ENCODE measurements at places on chromosomes 1 and 21.
A peak's percentile ranks its signal among the peaks of the same experiment; 100 is the strongest.

GRCh38 chr1:117392771-117393170, 25.5 kb downstream of the MAN1A2 start:
- no peak for DNase-seq

DNA sequence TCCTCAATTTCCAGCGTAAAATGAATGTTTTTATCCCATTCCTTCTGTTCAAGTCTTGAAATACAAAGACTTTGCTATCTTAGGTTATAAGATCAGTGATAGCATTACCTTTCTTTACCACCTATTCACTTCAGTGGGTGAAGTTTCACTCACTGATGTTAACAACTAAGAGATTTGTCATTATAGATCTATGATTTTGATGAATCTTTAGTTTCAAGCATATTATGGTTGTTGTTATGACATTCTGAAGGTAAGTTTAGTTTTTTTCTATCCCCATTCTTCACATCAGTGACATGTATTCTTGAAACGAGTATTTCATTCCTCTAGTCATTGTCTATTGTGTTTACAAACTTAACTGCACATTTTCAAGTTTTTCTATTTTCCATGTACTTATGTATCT, 182.5 kb downstream of the ATP6V1G3 start:
- no peak for DNase-seq

GRCh38 chr1:87197156-87197555, 131.5 kb upstream of the LMO4 start:
- no peak for DNase-seq

DNA sequence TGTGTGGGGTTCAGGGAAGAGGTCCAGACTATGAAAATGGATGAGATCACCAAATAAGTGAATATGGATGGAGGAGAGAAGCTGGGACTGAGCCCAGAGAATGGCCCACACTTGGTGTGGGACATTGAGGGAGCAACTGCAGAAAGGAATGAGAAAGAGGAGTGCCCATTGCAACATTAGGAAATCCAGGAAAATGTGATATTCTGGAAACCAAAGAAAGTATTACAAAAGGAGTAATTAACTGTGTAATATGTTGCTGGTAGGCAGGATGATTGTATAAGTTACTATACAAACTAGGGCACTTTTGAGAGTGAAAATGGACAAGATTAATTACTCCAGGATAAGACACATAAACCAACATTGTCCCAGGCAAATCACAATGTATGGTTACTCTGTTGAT, 59.8 kb upstream of the ARTN start:
- DNase-seq: no peak

- DNase-seq: no peak
Observed at GRCh38 chr21:44449473-44450363, 5.6 kb upstream of the LRRC3 start.

DNA sequence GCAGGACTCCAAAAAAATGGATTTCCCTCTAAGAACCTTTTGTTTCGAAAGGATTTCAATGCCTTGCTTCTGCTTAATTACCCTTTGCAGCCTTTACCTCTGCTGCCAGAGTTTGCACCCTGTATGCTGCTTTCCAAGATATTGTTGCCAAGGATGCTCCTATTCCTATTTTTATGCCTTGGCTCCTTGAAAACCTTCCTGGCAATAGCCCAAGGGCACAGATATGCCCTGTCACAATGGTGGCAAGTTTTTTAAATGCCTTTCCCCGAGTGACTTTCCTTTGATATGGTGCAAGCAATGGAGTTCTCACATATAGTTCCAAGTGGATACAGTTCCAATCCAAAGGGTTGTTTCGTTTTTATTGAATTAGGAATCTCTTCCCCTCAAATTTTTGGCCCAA, 1983.0 kb downstream of the MRPL39 start:
- DNase-seq: no peak

GRCh38 chr21:31967334-31967733, 94.5 kb downstream of the HUNK start:
- DNase-seq: no peak

GRCh38 chr1:90716552-90717355, at the start of gene BARHL2:
Gene BARHL2 (minus strand): TSS chr1:90717302. CDS start chr1:90717195, 107 bp downstream.
- DNase-seq: peak; percentile 53

DNA sequence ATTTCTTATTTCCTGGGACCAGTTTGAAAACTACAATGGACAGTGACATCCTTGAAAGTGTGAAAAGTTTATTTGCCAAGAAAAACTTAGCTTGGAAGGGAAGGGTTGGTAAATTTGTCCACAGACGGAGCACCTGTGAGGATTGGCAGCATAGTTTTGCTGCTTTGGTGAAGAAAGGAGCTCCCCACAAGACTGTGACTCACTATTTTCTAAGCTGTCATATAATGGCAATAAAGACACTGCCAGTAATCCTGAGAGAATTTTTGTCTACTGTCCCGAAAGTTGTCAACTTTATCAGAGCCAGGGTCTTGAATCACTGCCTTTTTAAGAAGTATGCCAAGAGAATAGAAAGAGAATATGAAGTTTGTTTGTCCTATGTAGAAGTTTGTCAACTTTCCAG, 230.8 kb downstream of the NEGR1 start:
- DNase-seq: no peak

DNA sequence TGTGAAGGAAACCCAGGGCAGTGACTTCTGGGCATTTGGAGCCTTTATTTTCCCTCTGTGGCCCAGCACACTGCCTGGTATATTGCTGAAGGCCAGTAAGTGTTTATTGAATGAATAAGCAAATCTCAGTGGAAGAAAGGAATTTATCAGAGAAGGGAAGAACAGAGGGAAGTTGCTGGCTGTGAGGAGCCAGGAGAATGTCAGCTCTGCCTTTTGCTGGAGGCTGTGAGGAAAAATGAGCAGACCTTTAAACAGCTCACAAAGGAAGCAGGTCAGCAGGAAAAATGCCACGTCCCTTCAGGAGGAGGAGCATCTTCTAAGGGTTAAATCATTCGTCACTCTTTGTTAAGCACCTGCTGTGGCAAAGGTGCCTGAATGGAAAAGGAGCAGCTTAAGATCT, 75.9 kb downstream of the GIPC2 start:
- peak; percentile 63 for DNase-seq

DNA sequence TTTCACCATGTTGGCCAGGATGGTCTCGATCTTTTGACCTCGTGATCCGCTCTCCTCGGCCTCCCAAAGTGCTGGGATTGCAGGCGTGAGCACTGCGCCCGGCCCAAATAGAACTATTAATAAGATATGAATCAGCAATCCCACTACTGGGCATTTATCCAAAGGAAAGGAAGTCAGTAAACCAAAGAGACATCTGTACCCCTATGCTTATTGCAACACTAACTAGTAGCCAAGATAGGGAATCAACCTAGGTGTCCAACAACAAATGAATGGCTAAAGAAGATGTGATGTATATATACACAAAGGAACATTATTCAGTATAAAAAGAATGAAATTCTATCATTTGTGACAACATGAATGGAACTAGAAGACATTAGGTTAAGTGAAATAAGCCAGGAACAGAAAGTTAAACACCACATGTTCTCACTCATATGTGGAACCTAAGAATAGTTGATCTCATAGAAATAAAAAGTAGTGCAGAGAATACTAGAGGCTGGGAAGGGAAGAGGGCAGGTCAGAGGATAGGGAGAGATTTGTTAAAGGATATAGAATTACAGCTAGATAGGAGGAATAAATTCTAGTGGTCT, 48.8 kb downstream of the XPR1 start:
- DNase-seq: no peak

DNA sequence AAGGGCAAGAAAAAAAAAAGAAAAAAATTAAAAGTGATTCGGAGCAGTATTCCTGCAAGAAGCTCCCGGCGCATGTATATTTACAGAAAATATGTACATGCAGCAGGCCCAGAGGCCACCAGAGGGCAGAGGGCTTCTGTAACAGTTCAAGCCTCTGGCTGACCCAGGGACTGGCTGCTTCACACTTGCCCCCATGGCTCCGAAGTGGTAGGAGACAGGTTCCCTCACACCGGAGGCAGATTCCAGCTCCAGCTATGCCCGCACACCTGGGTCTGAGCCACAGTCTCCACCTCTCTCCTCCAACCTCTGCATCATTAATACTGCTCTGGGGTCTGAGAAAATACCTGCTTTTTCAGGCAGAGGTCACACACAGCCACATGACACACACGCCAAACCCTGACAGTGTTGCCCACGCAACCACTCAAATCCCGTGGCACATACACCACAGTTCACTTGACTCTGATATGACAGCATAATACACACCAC, 2.2 kb upstream of the ARHGAP30 start:
- DNase-seq: peak; percentile 82

DNA sequence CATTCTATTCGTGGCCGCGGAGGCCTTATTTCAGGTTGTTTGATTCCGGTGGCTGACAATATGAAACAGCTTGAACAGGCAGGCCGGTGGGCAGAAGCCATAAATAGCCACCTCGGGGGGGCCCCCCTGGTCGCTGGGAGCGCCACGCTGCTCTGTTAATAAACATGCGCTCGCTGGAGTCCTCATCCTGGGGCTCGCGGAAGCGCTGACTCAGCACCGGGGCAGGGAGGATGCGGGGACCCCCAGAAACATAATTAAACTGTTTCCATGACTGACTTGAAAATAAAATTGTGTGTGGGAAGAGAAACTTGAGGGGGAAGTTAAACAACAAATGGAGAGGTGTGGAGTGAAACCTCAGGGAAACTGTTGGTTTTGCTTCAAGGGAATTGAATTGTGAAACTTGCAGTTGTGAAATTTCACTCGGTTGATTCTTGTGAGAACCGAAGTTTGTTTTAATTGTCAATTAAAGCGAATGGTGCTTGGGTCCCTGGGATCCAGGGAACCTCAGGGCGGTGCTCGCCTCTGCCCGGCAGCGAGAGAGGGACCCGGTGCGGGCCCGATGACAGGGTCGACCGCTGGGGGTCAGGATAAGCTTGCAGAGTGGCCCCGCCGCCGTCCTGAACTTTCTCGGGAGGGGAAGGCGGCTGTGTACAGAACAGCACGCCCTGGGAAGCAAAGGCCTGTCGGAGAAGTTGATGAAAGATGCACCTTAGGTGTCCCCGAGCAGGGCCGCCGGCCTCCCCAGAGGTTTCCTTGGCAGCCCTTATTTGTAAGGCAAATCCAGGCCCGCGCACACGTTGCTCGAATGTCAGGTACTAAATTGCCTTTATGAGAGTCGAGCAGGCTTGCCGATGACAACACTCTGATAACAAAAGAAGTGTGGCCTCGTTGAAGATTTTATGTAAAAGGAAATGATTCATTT, 176.9 kb upstream of the LMO4 start:
- peak; percentile 90 for DNase-seq

DNA sequence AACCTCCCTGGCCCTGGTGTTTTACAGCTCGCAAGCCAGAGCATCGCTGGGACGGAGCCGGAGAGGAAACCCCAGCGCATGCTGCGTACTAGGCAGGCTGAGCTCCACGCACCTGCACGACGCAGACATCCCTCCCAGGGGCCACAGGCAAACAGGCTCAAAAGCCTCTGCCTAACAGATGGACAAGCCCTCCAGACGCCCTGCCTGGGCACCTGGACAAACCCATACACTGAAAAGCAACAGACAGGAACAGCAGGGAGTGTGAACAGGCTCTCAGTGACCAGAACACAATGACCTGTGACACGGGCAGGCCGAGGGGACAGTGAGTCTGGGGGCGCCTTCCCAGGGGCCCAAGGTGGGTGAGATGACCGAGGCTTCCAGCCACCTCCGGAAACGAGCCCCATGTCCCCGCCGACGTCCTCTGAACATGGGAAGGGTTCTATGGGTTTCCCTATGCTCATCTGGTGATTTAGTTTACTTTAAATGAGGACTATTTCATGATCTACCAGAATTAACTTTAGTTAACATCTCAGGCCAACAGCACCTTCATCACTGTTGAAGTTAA, 40.3 kb downstream of the NPHP4 start:
- DNase-seq: no peak
